ENCODE measurements at places on chromosomes 1 and 21.

GRCh38 chr21:45318556-45319404 is 31.1 kb upstream of the POFUT2 start:
- no peak for DNase-seq

GRCh38 chr1:57403201-57403600 is 20.7 kb downstream of the DAB1 start:
- DNase-seq = no peak

DNA sequence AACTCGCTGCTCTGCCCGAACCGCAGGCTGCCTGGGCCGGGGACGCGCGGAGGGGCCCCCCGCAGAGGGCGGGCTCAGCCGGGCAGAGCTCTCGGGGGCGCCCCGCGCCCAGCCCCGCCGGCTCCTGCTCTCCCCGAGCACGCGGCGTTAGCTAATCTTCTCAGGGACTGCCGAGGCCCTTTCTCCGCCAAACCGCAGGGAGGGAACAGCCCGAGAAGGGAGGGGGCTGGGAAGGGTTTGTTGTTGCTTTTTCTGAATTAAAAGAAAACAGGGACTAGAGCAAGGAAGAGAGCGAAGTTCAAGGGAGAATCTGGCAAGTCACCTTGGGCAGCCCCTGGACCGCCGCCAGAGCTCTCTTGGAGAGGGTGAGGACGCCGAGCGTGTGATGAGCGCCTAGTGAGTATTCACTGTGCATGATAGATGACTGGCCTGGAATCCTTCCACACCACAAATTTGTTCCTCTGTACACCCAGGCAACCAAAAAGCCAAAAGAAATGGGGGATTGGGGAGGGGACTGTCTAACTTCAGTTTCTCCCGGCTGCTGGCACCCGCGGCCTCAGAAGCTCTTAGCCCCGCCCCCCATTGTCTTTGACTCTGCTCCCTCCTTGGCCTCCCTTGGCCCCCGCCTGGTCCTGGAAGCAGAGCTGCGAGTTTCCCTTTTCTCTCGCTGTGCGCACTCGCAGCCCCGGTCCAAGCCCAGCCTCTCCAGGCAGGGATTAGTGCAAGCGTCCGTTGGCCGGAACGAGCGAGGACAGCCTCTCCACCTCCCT is 19.7 kb upstream of the LMX1A start:
- DNase-seq = peak; percentile 96

- DNase-seq = peak; percentile 22
These were observed 125.9 kb downstream of the HFM1 start for GRCh38 chr1:91278754-91279153.

GRCh38 chr1:6343506-6344405 is 49.8 kb downstream of the ACOT7 start:
- DNase-seq = peak; percentile 79

- peak; percentile 84 for DNase-seq
These were observed 120.8 kb upstream of the GADD45A start for GRCh38 chr1:67564193-67564592.

Data from AG10803 (cell line).